ENCODE measurements at places on chromosomes 2 and 18. TPM values are rescaled to one million over a fixed set of nuclear protein-coding genes. Genes with fewer than 3 reads are reported as not detected.

The CHAC2 gene
- total RNA-seq, result 8.4 TPM

The VWA3B gene
- total RNA-seq, result not detected

The SNED1 gene
- 11.0 TPM for total RNA-seq

The UCN gene
- not detected for total RNA-seq

The ELOA2 gene
- not detected for total RNA-seq

The FAM161A gene
- 1.2 TPM for total RNA-seq

The SCN9A gene
- 15.2 TPM for total RNA-seq

The FSIP2 gene
- total RNA-seq, result under 0.01 TPM

The GPR155 gene
- 9.2 TPM for total RNA-seq

The COBLL1 gene
- 1.4 TPM for total RNA-seq

The ALPP gene
- not detected for total RNA-seq

The GAREM1 gene
- total RNA-seq, result 0.89 TPM

Measured in myometrial cell (primary cell).